ENCODE measurements at places on chromosomes 4 and X.

DNA sequence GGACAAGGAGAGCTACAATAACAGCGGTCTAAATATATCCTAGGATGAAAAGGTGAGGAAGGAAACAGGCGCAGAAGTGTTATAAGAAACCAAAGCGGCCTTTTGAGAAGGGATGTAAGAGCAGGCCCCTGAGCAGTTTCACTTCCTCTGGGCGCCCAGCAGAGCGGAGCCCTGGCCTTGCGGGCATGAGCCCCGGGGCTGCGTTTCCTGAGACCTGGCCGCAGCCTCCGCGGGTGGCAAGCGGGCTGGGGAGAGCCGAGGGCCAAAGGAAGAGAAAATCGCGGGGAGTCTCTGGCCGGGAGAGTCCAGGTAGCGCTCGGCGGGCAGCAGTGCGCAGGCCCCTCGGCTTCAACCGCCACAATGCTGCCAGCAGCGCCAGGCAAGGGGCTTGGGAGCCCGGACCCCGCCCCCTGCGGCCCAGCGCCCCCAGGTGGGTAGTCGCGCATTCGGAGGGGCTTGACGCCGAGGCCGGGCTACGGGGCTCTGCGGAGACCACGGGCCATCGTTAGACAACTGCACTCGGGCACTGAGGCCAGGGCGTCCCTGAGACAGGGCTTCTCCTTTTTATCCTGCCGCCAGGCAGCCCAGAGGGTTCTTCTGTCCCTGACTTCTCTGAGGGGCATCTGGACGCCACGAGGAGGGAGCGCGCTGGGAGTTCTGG lies at the start of gene BANK1:
Gene BANK1 (plus strand): TSS at position 210 of the 661 bp plus-strand sequence. CDS start 151 bp downstream, at position 361.
- peak; percentile 2 for DNase-seq

- no peak for DNase-seq
Measured at GRCh38 chr4:7422151-7422897, 12.4 kb downstream of the PSAPL1 start.

DNA sequence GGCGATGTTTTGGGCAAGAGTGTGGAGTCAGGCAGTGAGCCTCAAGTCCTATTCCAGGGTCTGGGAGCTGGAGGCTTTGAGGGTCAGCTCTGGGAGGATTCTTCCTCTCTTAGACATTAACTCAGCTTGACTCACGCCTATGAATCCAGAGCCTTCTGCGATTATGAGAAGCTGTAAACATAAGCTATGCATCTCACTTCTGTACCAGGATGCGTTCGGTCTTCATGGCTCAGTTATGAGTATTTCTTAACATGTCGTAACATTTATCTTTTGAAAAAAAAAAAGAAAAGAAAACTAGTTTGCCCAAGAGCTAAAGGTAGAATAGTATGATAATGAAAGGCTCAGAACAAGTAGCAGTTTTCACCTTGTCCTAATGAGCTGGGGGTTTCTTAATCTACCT lies 4.6 kb downstream of the SHROOM2 start:
- DNase-seq: no peak

- DNase-seq: no peak
Measured at GRCh38 chr4:110059556-110060191, 138.7 kb downstream of the ELOVL6 start.

Measured in activated CD4-positive, alpha-beta T cell treated with anti-CD3 and anti-CD28 coated beads, Interleukin-2, amount 50 U/mL, for 48 hours (primary cell).